ENCODE measurements at places on chromosomes 12 and 14.

GRCh38 chr14:104866451-104867370 lies 1.6 kb downstream of the CEP170B start:
- H3K27me3 ChIP-seq: peaks cover 26% of the 10 kb centered on the region
- no peak overlapping the region for H3K27ac ChIP-seq
- H3K36me3 ChIP-seq: no peaks in the 10 kb centered on the region
- no peak for DNase-seq

GRCh38 chr12:109309381-109310246 lies 530 bp upstream of the FOXN4 start:
- H3K4me3 ChIP-seq: peak overlapping the region; percentile 69
- H3K36me3 ChIP-seq: no peaks in the 10 kb centered on the region
- no peak overlapping the region for H3K27ac ChIP-seq
- peaks cover 20% of the 10 kb centered on the region for H3K27me3 ChIP-seq
- peaks cover 22% of the 10 kb centered on the region for H3K4me1 ChIP-seq
- peak; percentile 40 for DNase-seq

GRCh38 chr12:51199366-51199945 lies 18.4 kb downstream of the POU6F1 start:
- no peaks in the 10 kb centered on the region for H3K27me3 ChIP-seq
- H3K27ac ChIP-seq: no peak overlapping the region
- DNase-seq: no peak
- H3K4me1 ChIP-seq: no peaks in the 10 kb centered on the region
- no peaks in the 10 kb centered on the region for H3K36me3 ChIP-seq

DNA sequence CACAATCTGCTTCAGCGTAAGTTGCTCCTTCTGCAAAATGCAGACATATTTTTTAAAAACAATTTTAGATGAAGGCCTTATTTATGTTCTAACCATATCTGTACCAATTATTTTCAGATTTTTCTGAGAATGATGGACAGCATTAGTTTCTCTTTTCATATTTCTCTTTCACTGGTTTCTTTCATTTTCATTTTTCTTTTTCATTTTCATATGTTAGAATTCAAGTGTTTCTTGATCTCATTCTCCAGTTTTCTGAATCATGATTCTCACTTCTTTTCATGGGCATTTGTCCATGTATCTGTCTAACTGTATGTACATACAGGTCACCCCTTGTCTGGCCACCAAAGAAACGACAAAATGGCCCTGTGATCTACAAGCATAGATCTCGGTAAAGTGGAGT lies 346.6 kb downstream of the NAV3 start:
- H3K27me3 ChIP-seq: no peaks in the 10 kb centered on the region
- H3K36me3 ChIP-seq: no peaks in the 10 kb centered on the region
- no peak overlapping the region for H3K4me3 ChIP-seq
- H3K27ac ChIP-seq: no peak overlapping the region

DNA sequence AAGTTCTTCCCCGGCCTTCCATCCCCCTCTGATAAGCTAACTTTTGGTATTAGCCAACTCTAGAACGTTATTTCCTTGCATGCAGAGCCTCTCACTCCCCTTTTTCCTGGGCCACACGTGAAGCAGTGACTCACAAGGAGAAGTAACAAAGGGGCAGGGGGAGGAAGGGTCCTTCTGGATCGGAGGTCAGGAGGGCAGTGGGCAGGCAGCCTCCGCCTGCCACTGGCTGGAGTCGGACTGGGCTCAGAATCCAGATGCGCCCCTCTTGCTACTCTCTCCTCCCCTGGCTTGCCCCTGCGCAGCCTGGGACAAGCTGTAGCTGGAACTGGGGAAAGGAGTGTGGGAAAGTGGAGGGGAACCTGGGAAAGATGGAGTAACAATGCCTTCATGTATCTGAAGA lies 55.0 kb downstream of the TPCN1 start:
- H3K27ac ChIP-seq: no peak overlapping the region
- H3K36me3 ChIP-seq: no peaks in the 10 kb centered on the region
- DNase-seq: no peak

DNA sequence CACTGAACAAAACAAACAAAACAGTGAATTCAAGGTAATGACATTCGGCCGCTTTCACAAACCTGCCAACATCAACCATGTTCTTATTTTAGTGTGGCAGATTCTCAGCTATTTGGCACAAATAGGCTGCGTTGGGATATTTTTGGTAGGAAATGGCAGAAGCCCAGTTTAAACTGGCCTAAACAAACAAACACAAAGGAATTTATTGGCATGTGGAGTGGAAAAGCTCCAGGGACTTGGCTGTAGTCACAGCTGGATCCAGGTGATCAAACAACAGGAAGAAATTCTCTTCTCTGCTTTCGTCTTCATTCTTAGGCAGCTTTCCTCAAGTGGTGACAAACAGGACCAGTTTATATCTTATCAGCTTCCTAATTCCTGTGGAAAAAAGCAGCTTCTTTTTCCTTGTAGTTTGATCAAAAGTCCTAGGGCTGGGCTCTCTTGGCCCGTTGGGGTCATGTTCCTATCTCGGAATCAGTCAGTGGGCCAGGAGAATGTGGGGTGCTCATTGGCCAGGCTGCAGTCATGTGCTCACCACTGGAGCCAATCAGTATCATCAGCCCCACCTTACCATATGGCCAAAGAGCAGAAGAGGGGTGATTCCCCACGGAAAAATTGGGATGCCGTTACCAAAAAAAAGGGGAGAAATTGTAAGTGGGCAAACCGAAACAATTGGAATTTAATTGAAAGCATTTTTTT lies 22.6 kb downstream of the C12orf75 start:
- H3K4me3 ChIP-seq: no peak overlapping the region
- no peaks in the 10 kb centered on the region for H3K4me1 ChIP-seq
- no peaks in the 10 kb centered on the region for H3K27me3 ChIP-seq
- DNase-seq: no peak
- H3K27ac ChIP-seq: no peak overlapping the region

DNA sequence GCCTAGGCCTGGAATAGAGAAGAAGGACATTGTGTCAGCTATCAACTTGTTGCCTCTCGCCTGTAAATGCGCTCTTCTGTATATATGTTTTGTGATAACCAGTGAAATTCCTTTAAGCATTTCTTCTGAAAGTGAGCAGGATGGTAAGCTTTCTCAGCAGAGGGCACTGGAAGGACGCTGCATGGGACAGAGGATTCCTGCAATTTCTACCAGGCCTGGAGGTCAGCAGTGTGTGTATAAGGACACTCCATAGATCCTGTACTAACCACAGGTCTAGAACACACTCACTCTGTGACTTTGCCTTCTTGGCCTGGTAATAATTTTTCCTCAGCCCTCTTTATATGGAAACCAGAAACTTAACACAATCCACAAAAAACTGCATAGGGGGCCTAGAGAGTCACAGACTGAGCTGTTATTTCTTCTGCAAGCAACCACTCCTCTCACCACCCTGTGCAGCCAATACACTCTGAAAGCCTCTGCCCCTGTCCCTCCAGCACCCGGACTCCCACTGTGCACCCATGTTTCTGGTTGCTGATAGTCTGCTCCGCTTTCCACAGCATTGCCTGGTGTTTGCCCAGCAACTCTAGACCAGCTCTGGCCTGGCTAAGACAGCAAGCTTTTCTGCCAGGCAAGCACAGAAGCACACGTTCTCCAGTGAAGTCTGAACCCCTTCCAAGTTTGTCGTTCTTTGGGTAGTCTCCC lies 94.0 kb upstream of the RMST start:
- no peak overlapping the region for H3K27ac ChIP-seq
- no peaks in the 10 kb centered on the region for H3K36me3 ChIP-seq
- H3K27me3 ChIP-seq: no peaks in the 10 kb centered on the region

DNA sequence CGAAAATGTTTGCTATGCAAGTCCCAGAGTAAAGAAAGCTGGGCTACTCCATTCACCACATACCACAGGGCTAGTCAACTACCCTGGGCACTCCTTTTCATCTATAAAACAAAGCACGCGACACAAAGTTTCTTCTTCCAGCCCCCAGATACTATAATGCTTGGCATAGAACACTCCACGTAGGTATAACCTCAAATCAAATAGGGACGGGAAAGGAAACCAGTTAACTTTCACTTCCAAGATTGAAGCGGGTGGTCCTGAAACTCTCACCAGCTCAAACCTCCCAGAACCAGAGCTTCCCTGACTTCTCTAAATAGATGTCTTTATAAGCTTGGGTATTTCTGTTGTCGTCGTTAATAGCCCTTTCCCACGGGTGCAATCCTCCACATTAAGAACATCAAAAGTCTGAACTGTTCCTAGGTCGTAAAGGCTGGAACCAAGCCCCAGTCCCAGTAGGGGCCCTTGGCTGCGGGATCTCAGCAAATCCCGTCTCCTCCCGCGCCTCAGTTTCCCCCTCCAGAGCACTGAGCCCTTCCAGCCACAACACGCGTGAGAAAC lies 647 bp downstream of the LGMN start:
- H3K27me3 ChIP-seq: peaks cover 19% of the 10 kb centered on the region
- peaks cover 10% of the 10 kb centered on the region for H3K4me1 ChIP-seq
- H3K27ac ChIP-seq: no peak overlapping the region
- H3K4me3 ChIP-seq: peak overlapping the region; percentile 43
- no peaks in the 10 kb centered on the region for H3K36me3 ChIP-seq

DNA sequence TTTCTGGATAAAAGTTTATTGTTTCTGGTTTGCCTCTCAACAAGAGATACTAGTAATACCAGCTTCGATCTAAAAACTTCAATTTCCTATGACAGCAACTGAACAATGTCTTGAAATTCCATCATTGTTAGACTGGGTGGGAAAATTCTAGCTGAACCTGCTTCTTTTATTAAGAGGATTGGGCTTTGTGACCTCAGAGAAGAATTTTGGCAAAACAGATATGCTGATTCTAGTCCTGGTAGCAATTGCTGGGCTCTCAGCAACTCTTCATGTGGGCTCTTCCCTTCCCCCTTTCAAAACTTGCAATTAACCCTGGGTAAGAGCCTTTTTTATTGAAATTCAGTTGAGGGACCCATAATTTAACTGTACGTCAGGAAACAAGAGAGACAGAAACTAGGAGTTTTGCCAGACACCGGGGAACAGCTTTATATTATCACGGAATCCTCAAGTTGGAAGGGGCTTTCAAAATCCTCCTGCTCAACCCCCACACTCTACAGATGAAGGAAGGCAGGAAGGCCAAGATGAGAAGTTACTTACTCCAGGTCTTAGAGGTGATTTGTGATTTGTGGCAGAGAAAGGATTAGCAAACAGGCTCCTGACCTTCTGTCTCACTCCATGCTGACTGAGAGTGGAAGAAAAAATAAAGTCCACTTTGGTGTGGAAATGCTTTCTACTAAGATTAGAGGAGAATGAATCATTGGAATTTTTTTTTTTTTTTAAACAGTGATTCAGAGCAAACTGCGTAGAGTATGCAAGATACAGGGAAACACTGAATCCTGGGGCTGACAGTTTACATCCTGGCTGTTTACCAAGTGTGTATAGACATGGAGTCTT lies 239.0 kb upstream of the ATP2B1 start:
- peaks cover 17% of the 10 kb centered on the region for H3K4me1 ChIP-seq
- peak overlapping the region; percentile 91 for H3K27ac ChIP-seq
- H3K27me3 ChIP-seq: no peaks in the 10 kb centered on the region
- H3K36me3 ChIP-seq: no peaks in the 10 kb centered on the region
- H3K4me3 ChIP-seq: no peak overlapping the region
- DNase-seq: peak; percentile 87

GRCh38 chr12:65568517-65568916 lies 255.8 kb upstream of the HMGA2 start:
- DNase-seq: no peak
- H3K36me3 ChIP-seq: no peaks in the 10 kb centered on the region
- no peak overlapping the region for H3K4me3 ChIP-seq
